Right ventricle myocardium inferior (tissue), 1 donor: ENCODE measurements at places on chromosomes 2 and 18. TPM values are rescaled to one million over a fixed set of nuclear protein-coding genes. Genes with fewer than 3 reads are reported as not detected.

DNA sequence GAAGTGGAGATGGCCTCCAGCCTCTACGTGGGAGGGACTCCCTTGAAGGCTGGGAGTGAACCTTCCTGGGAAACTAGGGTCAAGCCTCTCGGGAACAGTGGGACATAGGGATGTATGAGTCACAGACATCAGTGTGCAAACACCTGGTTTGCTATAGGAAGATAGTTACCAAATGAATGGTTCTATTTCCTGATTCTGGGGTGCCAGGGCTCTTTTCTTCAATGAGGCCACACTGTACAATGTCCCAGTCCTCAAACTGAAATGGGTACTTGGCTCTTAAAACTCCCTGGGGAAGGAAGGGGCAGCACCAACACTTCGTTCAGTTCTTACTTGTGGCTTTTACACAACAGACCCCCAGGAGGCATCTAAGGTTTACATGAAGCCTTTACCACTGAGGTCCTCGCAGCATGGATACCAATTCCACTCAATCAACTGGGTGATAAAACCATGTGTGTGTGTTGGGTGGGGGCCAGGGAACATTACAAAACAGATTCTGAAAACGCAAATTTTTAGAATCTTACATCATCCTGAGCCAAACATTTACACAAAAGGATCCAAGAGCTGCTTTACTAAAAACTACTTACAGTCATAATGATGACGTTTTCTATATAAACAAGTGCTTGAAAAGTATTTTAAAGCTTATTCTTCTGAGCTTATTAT lies 10.4 kb downstream of the ERFE start:
- no peak for DNase-seq

DNA sequence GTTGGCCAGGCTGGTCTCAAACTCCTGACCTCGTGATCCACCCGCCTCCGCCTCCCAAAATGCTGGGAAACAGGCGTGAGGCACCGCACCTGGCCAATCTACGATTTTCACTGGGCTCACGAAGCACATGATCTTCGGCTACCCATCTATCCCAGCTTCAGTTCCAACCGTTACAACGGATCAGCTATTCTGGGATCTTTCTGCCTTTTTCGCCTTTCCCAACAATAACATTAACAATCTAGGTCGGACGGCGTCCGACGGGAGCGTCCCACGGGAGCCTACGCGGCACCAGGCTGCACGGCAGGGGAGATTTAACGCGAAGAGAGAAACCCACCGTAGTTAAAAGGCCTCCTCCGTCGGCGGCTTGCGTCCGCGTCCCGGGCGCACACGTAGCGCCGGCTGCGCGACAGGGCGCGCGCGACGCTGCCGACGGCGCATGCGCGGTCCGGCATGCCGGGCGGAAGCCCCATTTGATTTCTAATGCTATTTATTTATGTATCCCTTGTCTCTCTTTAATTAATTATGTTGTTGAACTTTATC lies at the start of gene MSL3B:
TSS of gene MSL3B (minus strand) at position 394 of the 540 bp plus-strand sequence.
- DNase-seq = no peak

DNA sequence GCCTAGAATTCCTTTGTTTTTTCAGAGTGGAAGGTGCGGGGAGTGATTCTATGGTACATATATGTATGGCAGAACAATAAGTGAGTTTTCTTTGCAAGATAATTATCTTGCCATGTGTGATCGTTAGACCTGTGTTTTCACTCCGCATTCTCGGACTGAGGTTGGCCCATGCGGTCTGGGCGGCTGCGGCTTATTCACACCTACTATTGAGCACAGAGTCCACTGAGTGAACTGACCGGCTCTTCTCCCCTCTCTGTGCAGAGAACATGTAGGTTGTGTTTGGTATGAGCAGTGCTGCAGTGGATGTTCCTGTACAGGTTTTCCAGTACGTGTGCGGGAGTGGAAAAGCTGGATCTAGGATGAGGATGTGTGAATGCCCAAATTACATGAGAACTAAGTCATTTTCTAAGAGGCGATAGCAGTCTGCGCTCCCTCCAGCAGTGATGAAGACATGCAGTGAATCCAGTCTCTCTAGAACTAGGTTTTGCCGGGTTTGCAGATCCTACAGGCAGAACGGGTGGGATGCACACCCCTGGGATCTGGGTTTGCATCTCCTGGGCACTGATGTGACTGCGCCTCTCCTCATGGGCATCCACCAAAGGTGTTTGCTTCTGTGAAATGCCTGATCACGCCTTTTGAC lies 27.1 kb downstream of the MTERF4 start:
- DNase-seq = no peak

DNA sequence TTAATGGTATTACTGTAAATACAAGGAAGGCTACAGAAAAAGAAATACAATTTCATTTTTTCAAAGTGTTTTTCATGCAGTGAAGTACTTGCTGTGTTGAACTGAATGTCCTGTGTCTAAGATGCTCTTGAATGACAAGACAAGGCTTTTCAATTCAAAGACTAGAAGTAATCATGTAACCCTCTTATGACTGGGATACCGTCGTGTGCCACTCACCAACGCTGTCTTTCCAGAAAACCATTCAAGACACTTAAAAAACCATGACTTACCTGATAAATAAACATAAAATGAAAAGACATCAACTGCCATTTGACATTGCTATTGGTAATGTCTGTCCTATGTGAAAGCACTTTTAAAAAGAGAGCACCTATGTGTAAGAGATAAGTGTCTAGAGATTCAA lies 183.1 kb upstream of the DPP10 start:
- no peak for DNase-seq

GRCh38 chr2:119407430-119408220 lies 24.0 kb upstream of the TMEM37 start:
- DNase-seq = no peak

- no peak for DNase-seq
Measured at GRCh38 chr18:27227721-27228120, 42.6 kb upstream of the CHST9 start.

GRCh38 chr2:98504381-98505109 lies 59.9 kb downstream of the INPP4A start:
- no peak for DNase-seq

Gene IL36B
- not detected for total RNA-seq

DNA sequence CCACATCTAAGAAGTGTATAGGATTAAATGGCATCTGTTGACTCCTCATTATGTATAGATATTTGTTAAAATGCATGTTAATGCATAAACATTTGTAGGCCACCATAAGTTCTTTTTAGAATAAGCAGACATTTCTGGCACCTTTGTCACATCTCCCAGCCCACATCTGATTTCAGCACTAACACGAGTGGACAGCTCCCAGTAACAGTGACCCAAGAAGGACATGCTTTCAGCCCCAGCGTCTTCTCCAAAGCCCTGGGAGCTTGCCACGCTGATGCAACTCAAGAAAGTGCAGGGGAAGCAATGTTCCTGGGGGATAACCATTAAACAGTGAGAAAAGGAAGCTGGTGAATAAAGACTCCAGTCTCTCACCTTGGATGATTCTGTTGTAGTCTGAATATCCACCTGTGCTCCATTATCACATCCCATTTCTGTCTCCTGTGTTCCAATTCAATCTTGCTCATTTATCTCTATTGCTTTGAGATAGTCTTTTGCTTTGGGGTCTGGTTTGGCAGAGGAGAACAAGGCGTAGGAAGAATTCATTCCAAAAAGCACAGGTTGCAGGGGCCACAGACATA lies 182.6 kb upstream of the THSD7B start:
- DNase-seq = no peak

DNA sequence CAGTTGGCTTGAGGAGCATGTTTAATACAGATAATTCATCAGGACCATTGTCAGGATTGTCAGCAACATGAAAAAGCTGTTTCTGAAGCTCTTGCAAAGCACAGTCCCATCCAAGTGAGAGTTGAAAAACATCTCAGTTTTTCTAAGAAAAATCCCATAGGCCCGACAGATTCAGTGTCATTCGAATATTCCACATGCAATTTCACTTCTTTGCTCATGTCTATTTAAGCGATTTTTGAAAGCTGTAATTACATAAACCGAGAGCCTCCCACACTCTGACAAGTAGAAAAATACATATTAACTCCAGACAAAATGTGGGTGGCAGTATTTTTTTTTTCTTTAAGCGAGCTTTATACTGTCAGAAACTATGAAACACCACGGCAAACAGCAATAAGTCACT lies 134.7 kb upstream of the GALNT5 start:
- DNase-seq = no peak

DNA sequence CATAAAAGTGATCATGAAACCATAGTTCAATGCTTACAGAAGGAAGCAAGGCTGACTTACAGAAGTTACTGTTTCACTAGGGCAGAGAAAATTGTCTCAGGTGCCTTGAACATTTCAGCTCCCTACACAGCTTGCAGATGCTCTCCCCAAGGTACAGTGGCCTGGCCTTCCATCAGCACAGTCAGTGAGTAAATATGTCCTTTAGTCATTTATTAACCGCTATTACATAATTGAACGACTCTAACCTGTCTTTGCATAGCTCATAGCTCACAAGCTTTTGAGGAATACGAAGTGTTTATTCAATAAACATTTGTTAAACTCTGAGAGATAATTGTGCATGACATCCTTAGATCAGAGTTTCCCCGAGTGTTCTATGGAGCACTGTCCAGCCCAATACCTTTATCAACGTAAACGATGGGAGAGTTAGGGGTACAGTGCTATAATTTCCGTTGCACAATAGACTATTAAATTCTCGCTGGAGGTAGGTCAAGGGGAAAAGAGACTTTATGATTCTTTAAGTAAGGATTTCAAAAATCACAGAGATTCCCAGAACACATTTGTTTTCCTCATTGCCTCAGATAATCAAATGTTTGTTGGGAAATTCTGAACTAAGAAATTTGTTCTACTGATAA lies 677.8 kb downstream of the TSN start:
- no peak for DNase-seq

Gene MYOM1
- total RNA-seq = 611 TPM

- no peak for DNase-seq
Measured at GRCh38 chr18:23710068-23710527, 20.8 kb downstream of the LAMA3 start.

DNA sequence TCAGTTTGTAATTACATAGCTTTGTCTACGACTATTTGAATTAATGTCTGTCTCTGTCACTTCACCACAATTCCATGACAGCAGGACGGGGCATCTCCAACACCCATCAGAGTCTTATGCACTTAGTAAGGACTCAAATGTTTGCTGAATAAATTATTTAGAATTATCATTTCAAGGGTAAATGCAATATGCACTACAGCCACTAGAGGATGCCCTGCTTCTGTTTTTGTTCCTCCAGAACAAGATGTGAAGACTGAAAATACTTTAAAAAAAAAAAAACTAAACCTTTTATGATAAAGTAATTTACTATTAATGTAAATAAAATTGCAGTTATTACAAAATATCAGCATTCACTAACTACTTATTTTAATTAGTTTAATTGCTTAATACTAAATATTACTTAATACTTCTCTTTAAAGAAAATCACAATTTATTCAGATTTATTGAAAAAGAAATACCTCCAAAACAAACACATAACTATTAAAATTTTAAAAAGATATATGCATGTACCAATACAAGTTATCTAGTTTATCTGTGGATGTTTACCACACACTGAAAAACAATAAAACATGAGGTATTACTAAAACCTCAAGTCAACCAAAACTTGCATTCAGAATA lies 3.2 kb downstream of the PIGN start:
- no peak for DNase-seq

- DNase-seq = no peak
Measured at GRCh38 chr18:2896990-2897389, 50.2 kb downstream of the EMILIN2 start.

Gene DHRS9
- total RNA-seq = 0.81 TPM

Gene ADD2
- total RNA-seq = 2.3 TPM

Gene TMEM18
- 10.6 TPM for total RNA-seq

Gene GKN2
- total RNA-seq = not detected

Gene LIMS3
- 5.3 TPM for total RNA-seq
